ENCODE measurements at places on chromosomes 1 and 21.

GRCh38 chr1:245688536-245689453 lies 534.0 kb downstream of the KIF26B start:
- DNase-seq: no peak

DNA sequence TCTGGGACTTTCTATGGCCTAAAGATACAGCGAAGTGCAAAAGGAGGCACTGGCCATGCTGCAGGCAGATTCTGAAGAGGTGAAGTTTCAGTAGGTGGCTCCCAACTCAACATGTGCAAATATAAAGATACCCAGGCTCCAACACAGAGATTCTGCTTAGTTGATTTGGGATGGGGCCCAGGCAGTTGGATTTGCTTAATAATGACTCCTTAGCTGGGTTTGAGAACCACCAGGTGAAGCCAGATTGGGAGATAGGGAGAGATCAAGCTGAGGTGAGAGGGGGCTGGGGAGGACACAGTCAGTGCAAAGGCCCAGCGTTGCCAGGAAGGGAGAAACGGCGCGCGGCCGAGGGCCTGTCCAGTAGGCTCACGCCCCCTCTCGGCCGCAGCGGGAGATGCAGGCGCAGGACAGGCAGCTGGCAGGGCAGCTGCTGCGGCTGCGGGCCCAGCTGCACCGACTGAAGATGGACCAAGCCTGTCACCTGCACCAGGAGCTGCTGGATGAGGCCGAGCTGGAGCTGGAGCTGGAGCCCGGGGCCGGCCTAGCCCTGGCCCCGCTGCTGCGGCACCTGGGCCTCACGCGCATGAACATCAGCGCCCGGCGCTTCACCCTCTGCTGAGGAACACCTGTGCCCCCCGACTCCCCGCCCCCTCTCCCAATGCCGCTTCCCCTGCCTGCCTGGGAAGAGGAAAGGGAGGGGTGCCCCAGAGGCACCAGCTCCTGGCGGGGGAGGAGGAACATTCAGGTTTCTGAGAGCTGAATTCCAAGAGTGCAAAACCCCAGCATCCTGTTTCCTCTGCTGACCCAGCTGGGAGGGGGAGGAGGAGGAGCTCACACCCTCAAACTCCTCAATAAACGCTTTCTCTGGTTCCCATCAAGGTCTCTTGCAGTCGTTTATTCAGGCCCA lies 1.2 kb downstream of the FAM167B start:
- peak; percentile 84 for DNase-seq

GRCh38 chr21:14285147-14285761 lies 69.3 kb downstream of the RBM11 start:
- no peak for DNase-seq

- no peak for DNase-seq
Observed at GRCh38 chr1:204198348-204199340, 2.4 kb upstream of the KISS1 start.

DNA sequence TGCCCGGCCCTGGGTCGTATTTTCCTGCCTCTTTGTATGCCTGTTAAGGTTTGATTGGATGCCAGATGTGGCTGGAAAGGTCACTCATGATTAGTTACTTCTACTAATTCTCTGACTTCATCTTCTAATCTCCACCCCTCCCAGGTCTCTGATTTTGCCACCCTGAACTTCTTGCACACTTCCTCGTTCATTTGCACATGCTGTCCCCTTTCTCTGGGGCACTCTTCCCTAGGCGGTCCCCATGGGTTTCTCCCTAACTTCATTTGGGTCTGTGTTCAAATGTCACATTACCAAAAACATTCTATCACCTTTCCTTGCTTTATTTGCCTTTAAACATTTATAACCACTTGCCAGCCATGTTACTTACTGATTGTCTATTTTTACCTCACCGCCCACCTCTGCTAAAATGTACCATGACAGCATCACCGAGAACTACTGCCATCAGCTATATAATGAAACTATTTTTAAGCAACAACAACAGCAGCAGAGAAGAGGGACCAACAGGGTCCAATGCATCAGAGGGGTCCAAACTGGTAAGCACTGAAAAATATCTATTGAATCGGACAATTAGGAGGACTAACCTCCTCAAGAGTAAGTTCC lies 45.8 kb upstream of the FMOD start:
- DNase-seq: no peak

DNA sequence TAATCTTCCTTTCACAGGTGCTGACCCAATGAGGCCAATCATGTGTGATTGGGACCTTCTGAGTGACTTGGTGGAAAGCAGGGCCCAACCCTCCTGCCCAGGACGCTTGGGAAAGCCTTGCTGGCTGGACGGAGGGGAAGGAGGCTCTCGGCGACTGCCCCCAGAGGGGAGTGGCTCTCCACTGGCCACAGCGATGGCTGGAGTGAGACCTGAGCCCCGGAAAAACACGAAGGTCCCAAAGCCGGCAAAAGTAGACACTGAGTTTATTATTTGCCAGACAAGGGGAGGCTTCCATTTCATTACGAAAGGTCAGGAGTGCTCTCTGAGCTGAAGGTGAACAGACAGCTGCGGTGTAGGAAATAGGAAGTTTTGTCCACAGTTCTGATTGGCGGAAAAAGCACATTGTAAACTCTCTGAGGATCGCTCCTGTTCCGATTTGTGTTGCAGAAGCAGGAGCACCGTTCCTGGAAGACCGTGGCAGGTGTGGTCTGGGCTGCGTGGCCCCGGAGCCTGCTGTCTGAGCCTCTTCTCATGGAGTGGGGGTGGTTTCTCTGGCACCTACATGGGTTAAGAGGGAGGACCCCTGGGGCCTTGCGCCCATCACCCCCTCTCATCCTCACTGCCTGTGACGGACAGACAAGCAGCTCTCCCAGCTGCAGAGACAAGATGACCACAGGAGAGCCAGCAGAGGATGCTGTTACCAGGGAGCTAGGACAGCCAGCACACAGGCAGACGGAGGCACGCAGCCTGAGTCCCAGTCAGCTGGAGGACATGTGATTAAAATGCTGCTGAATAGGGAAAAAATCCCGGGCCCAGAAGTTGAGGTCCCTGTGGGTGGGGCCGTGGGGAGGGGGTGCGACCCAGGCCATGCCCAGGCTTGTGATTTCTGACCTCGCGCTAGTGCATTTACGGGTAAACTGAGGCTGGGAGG lies 41.5 kb downstream of the KRTAP10-1 start:
- DNase-seq: no peak

GRCh38 chr1:78830321-78830720 lies 176.2 kb downstream of the ADGRL4 start:
- DNase-seq: no peak

GRCh38 chr1:56583957-56584468 lies 4.7 kb upstream of the PLPP3 start:
- no peak for DNase-seq

GRCh38 chr1:84603941-84604830 lies 29.9 kb upstream of the CTBS start:
- peak; percentile 23 for DNase-seq

DNA sequence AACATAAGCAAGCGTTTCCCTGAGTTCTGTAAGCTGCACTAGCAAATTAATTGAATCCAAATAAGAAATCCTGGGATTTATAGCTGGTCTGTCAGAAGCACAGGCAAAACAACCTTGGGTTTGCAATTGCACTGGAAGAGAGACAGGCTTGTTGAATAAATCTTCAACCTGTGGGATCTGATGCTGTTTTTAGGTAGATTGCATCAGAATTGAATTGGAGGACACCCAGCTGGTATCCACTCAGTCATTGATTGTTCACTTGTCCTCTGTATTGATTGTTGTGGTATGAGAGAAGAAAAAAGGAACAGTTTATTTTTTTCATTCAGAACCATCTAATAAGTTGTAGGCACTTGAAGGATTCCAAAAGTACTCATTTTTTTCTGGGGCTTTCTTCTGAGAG lies 497.4 kb downstream of the SIPA1L2 start:
- no peak for DNase-seq

GRCh38 chr1:91997607-91998195 lies 32.1 kb upstream of the EPHX4 start:
- DNase-seq: no peak

- DNase-seq: peak; percentile 34
Observed at GRCh38 chr1:201085902-201086735, 26.1 kb downstream of the CACNA1S start.

GRCh38 chr1:6464514-6464836 lies 1.5 kb downstream of the TNFRSF25 start:
- DNase-seq: peak; percentile 79

DNA sequence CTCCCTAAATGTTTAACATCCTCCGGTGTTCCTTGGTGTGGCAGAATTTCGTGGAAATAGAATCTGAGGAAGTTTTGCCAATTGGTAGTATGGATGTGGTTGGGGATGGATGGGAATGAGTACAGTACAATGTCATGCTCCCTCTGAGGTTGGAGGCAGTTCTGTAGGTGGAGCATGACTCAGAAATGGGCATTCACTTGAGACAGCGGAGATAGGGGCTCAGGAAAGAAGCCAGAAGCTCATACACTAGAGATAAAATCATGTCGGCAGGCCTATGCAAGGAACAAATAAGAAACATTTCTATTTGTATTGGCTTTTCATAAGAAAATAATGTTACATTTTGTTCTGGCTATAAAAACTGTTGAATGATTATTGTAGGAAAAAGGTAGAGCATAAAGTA lies 196.0 kb downstream of the URB2 start:
- DNase-seq: no peak
